ENCODE measurements at places on chromosomes 6 and 20. TPM values are rescaled to one million over a fixed set of nuclear protein-coding genes. Genes with fewer than 3 reads are reported as not detected.

GRCh38 chr6:75563032-75563431 lies 38.6 kb upstream of the SENP6 start:
- peak; percentile 11 for DNase-seq

- DNase-seq = no peak
These were observed 33.8 kb downstream of the PPP1R14C start for GRCh38 chr6:150176659-150177058.

DNA sequence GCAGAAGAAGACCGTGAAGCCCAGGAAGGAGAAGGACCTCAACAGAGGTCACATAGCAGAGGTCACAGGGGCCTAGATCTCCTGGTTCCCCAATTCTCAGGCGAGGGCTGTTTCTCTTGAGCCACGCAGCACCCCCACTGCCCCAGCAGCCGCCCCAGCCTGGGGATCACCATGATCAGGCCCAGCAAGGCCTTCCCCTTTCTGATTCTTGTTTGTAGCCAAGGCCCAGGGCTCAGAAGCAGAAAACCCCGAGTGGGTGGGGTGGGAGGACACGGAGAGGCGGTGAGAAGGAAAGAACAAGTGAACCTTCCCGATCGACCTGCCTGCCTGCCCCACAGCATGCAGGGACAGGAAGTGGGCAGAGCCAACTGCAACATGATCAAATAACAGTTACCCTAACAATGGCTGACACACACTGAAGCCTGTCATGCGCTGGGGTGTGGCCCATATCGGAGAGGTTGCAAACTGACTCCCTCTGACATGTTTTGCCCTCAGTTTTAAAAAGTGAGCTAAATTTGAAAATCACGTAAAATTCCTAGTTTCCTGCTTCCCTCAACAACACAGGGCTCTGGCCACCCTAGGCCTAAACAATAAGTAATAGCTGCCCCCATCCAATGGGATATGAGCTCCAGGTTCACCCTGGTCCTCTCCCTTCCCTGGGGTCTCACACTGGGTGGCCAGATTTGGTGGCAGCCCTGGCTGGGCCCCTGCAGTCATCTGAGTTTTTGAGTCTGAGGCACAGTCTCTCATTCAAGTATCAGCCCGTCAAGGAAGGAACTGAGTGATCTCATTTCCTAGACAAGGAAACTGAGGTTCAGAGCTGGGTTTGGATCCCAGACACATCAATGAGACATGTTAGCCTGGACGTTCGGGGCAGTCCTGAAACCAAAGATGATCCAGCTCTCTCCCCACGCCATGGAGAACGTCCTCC lies 6.5 kb downstream of the PEDS1 start:
- peak; percentile 89 for DNase-seq

GRCh38 chr6:127115084-127115655 lies 3.3 kb upstream of the RSPO3 start:
- no peak for DNase-seq

GRCh38 chr6:114008331-114008730 lies 37.4 kb upstream of the HDAC2 start:
- DNase-seq = no peak

- DNase-seq = no peak
These were observed 29.8 kb downstream of the NCOA3 start for GRCh38 chr20:47531458-47531857.

- DNase-seq = no peak
These were observed 117.6 kb upstream of the UST start for GRCh38 chr6:148629181-148629580.

DNA sequence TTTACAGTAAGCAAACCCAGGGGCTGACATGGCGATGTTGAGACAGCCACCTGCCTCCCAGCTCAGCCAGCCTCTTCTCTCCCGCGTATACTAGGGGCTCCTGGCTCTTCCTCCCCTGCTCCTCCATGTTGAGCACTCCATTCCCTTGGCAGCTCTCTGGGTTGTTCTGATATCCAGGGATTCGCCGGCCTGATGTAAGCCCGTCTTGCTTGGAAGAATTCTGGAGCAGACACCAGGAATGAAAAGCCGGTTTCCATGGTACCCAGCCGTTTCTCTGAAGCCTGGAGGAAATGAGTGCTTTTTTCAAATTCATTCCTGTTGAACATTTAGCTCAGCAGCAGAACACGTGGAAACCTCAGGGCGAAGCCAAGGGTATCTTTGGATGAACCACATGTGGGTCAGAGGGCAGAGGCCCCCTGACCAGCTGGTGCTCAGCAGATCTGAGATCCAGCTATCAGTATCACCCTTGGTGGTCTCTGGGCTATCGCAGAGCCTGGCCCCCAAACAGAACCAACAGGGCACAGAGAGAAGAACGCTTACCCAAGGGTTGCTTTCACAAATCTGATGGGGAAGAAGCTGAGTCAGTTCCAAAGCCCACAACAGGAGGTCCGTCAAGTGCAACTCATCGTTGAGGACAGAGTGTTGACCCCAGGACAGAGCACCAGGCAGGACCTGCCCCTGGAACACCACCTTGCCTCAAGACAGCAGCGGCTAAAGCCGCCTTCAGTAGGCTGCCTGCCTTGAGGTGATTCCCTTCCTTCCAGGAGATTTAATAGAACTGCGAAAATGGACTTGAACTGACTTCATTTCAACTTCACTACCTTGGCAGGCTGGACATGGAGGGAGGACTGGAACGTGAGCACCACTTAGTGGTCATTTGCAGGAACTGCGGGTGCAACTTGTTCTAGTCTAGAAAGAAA lies 96.1 kb upstream of the RIN2 start:
- DNase-seq = peak; percentile 62

DNA sequence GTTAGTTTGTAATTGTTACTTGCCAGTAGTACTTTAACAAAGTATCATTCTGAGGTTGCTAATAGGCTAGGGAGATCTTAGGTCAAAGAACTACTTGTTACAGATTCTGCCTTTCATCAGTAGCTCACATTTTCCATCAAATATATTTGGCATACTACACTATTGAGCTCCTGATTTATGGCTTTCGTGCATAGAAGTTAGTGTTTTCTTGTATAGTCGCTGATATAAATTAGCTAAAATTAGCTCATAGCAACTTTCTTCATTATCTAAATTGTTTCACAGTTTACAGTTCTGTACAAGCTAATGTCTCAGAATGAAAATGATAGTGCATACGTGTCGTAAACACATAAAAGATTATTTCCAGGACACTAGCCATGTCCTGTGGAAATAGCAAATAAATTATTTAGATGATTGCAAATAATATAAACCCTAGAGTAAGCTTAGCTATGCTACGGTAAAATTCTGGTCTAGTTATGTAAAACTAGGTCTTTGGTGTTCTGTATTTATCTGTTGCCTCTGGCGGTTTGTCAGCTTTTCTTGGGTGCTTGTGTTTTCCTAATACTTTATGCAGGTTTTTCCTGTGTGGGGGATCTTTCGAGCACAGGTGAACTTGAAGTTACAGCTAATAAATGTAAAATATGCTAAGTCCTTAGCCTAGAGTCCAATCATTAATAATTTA lies 15.1 kb downstream of the PDE7B start:
- no peak for DNase-seq

GRCh38 chr20:36102809-36103596 lies 51.5 kb upstream of the EPB41L1 start:
- DNase-seq = no peak

GRCh38 chr6:28985462-28986164 lies 19.5 kb downstream of the ZNF311 start:
- peak; percentile 33 for DNase-seq

DNA sequence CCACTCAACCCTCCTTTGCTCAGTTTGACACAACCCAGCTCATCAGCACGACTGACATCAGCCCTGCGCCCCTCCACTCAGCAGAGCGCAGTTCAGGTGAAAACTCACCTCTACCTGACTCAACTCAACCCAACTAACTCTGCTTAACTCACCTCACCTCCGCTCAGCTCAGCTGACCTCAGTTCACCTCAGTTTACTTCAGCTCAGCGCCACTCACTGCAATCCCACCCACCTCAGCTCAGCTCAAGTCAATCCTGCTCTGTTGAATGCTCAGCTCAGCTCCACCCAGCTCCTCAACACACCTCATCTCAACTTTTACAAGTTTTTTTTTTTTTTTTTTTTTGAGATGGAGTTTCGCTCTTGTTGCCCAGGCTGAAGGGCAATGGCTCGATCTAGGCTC lies 39.6 kb downstream of the CEBPB start:
- DNase-seq = no peak

Gene BTN1A1
- total RNA-seq = not detected

Gene SYCP2
- 3.1 TPM for total RNA-seq

Gene GNL1
- 95.8 TPM for total RNA-seq

Gene DAAM2
- not detected for total RNA-seq

Gene DNAJC5
- 33.7 TPM for total RNA-seq
